ENCODE measurements at places on chromosomes 7 and 10.

DNA sequence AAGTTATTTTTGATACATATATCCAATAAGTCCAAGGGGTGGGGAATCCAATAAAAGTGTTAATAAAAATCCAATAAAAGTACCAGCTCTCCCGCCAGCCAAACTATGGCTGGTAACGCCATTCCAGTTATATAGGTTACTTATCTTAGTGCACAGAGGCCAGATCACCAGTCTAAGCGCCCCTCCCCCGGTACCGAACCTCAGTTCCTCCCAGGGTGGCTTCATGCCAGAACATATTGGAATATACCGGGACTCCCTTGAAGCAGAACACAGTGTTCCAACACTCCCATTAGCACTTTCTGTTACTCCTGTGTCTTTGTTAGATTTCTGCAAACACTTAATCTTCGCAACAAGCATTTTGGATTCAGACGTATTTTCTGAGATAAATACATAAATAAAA lies 7.5 kb downstream of the FBH1 start:
- no peak for DNase-seq

DNA sequence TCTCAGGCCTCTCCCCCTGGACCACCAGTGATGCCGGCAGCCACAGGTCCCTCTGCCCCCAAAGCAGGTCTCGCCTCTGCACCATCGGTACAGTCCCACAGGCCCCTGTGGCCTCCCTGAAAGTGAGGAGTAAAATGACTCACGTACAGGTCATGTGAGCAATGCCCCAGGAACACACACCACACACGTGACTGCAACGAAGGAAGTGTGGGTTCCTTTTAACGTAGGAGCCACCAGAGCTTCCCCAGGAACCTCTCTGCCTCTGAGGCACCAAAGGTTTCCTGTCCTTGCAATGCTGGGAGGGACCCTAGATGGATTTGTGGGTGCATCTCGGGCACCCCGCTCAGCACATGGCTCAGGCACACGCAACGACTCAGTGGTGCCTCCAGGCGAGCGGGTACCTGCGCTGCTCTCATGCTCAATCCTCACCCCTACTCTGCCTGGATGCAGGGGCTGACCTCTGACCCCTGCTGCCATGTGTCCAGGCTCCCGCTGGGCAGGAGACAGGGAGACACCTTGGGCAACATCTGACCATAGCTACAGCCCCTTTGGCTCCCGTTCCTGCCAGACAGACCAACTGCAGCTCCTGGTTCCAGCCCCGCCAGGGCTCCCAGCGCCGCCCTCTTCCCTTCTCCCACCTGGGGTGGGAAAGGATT lies 120.7 kb downstream of the PRKAG2 start:
- no peak for DNase-seq

- peak; percentile 77 for DNase-seq
Measured at GRCh38 chr7:115008465-115009114, 86.7 kb downstream of the MDFIC start.

GRCh38 chr10:46787321-46787615 lies 124.0 kb upstream of the PTPN20 start:
- DNase-seq: no peak

- DNase-seq: no peak
Measured at GRCh38 chr10:132578287-132578951, 40.8 kb downstream of the INPP5A start.

DNA sequence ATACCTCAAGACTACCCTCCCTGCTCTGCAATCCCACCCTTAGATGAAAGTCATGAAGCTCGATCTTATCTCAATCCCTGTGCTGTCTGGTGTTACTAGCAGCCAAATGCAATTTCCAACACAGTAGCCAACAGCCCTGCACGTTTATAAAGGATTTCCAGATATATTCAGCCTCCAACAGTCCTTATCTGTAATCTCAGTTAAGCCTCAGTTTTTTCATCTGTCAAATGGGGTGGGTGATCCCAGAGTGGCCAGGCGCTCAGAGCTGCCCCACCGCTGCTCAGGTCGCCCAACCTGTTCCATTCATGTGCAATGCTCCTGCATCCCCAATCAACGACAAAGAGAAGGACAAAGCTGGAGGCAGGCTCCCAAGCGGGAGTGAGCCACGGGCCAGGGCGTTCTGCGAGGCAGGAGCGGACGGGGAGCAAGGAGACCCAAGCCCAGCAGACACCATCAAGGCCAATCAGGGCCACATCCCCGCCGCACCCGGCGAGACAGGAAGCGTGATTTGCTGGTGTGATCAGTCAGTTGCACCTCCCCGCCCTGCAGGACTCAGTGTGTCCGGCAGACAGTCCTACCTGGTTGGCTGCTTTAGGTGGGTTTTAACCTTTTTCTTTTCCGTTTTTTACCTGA lies 19.7 kb downstream of the PDGFA start:
- DNase-seq: no peak

DNA sequence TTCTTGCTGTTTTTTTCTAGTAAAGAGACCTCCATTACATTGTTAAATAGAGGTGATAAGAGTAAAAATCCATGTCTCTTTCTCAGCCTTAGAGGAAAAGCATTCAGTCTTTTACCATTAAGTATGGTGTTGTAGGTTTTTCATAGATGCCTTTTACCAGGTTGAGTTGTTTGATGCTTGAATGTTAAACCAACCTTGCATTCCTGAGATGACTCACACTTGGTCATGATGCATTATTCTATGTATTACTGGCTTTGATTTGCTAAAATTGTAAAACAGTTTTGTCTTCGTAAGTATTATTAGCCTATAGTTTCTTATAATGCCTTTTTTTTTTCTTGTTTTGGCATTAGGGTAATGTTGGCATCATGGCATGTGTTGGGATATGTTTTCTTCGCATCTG lies 90.0 kb downstream of the ANKRD61 start:
- no peak for DNase-seq

- DNase-seq: no peak
Measured at GRCh38 chr10:4345877-4346646, 479.9 kb upstream of the AKR1E2 start.

GRCh38 chr10:75071756-75072155 lies 39.7 kb upstream of the SAMD8 start:
- no peak for DNase-seq

DNA sequence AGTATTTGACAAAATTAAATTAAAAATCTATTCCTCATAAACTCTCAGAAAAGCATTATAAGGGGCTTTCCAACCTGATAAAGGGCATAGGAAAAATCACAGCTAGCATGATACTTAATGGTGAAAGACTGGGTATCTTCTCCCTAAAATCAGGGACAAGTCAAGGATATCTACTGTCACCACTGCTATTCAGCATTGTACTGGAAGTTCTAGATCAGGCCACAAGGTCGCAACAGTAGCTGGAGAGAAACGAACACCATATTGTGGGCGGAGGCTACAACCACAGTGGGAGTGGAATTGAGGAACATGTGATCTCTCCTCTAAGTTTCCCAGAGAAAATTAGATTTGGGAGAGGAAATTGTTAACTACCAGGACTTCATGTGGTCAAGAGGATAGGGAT lies 70.0 kb upstream of the NAMPT start:
- no peak for DNase-seq

- no peak for DNase-seq
Measured at GRCh38 chr7:82567356-82567755, 123.8 kb upstream of the CACNA2D1 start.

DNA sequence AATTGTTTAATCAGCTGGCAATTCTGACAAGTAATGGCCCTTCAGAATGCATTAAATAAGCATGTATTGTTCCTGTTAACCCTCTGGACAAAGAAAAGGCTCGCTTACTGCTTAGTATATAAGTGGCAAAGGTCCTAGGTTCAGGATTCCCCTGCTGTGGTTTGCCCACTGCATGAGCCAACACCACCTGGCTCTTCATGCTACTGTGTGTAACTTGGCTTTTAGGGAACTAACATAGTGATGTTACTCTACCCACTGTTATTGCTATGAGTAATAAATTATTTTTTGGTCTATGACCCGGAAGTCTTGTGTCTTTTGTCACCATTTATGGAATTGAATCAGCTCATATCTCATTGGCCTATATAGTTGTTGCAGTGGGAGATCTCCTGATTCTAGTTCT lies 791.7 kb upstream of the PHF14 start:
- no peak for DNase-seq

DNA sequence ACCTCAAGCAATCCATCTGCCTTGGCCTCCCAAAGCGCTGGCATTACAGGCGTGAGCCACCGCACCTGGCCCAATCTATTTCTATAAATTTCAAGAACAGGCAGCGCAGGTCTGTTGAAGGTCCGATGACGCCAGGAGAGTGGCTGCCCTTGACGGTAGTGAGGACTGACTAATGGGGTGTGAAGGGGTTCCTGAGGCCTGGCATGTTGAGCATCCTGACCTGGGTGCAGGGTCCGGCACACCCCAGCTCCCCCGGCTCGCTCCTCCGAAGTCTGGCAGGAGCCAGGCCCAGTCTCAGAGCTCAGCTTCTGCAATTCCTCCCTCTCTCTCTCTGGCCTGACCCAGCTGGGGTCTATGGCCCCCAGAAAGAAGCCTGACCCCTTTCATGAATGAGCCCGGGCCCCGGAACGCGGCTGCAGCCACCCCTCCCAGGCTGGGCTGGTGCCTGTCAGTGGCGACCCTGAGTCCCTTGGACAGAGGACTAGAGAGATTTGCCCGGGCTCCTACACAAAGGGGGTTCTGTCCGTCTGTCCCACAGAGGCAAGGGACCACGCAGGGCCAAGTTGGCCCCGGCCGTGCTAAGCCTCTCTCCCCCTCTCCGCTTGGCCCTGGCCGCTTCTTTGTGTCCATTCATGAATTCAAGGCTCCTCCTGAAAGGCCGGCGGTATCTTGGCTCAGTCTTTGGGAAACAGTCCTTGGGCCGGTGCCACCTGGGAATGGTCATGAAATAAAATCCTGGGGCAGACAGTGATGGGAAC lies 18.8 kb downstream of the MMD2 start:
- no peak for DNase-seq

- DNase-seq: no peak
Measured at GRCh38 chr7:120070201-120070600, 202.8 kb upstream of the KCND2 start.

- no peak for DNase-seq
Measured at GRCh38 chr10:88165849-88166271, 302.4 kb downstream of the PTEN start.

- no peak for DNase-seq
Measured at GRCh38 chr10:67934336-67934735, 49.9 kb downstream of the SIRT1 start.

- DNase-seq: no peak
Measured at GRCh38 chr10:71191551-71192076, 20.8 kb upstream of the UNC5B start.

GRCh38 chr7:99997545-99998137 lies 17.8 kb upstream of the ZKSCAN1 start:
- DNase-seq: peak; percentile 77

- no peak for DNase-seq
Measured at GRCh38 chr10:26300001-26300400, 83.4 kb downstream of the GAD2 start.

DNA sequence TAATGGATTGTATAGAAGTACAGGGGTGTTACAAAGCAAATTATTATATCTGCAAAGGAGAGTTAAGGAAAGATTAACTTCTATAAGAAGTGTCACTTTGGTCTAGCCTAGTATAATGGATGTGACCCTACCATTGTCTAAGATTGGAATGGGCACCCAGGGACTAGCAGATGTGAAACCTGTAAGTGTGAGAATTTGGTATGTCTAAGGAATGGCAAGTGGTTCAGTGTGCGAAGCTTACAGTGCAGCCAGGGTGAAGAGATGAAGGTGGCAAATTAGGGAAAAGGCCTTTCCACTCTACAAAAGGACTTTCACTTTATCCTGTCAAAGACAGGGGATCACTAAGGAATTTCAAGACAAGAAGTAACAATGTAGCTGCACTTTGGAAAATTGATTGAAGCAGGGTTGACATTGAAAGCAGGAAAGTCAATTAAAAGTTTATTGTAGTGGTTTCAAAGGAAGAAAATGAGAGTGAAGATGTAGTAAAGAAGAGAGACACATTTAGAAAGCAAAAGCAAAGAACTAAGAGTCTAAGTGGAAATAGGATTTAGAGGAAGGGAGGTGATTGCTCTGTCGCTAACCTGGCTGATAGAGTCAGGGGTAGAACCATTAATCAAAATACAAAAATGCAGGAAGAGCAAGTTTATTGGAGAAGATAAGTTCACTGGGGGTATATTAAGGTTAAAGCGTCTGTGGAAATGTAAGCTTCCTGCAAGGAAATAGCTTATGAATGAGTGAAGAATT lies 47.4 kb downstream of the KCND2 start:
- no peak for DNase-seq
